ENCODE measurements at places on chromosomes 7 and 10.

- no peak for DNase-seq
Measured at GRCh38 chr10:100148353-100149211, 37.2 kb downstream of the ERLIN1 start.

DNA sequence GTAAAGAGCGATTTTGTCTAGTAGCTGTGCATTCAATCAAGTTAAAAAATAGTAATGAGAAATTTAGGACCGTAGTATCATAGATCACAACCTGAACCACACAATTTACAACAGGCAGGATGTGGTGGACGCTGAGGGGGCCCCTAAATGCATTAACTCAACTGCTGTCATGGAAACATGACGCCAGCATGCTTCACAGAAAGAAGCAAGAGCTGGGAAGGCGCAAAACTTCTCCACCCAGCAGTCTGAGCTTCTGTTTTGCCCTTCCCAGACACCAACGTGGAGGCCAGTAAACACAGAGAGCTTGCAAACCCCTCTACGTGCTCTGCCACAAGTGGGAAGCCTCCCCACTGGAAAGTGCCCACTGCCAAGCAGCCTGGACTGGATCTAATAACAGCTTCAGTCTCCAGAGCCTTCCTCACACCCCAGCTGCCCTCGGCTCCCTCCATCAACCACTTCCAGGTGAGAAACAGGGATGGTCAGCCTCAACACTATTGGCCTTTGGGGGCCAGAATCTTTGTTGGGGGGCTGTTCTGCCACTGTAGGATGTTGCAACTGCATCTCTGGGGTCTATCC lies 151.8 kb downstream of the SFMBT2 start:
- DNase-seq, result no peak

- no peak for DNase-seq
Measured at GRCh38 chr10:80493522-80494051, 39.5 kb downstream of the TSPAN14 start.

GRCh38 chr10:92696606-92697383 lies 7.0 kb downstream of the HHEX start:
- DNase-seq, result no peak

Data from NCI-H526 (cell line).